ENCODE measurements at places on chromosomes 6 and 20.

DNA sequence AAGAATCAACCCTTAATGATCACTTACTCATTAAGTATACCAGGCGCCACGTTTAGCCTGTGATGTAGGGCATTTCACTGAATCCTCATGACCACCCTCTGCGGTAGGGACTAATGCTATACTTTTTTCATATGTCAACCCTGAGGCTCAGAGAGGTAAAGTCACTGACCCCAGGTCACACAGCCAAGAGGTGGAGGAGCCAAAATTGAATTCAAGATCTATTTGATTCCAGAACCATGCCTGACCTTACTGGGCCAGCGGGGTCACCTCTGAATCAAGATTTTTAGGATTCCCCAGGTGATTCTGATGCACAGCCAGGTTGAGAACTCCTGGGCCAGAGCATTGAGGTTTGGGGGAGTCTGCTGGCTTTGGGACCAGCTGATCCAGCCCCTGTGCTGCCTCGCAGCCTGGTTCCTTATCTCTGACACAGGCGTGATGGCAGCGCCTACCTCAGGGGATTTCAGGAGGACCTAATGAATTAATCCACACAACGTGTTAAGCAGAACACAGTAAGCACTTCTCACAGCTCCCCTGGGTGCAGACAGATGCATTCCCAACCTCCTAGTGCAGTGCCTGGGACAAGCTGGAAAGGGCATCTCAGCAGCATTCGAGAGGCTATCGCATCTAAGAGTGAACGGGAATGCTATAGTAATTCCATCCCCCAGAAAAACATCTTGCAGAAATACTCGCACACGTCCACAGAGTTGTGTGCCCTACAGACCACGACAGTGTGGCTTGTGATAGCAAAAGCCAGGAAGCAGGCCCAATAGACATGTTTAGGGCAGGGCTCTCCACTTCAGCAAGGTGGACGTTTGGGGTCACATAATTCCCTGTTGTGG is 101.4 kb upstream of the PTPN1 start:
- DNase-seq: no peak

DNA sequence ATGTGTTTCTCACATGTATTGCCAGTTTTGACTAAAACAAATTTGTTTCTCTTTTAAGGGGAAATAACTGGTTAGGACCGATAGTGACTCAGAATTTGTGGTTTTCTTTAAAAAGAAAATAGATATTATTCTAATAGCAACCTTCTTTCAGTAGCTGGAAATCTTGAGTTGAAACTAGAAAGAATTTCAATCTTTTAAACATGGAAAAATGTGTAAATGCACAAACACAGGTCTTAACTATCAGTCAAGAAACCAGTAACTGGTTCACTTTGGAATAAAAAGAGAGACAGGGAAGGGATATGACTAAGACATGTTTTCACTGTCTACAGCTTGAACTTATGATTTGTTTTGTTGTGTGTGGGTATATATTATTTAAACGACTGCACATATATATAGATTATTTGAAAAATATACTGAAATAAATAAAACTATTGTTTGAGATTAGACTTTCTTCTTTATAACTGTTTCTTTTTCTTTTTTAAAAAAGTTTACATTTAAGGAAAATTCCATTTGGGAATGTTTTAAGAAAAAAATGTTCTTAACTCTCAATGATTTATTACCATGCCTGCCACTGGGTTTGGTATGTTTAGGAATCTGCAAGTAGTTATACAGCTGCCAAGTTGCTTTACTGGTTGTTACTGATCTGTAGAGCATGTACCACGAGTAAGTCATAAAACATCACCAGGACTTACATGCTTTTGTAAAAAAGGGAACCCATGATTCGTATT is 753.3 kb upstream of the MARCKS start:
- DNase-seq: no peak

GRCh38 chr6:36358226-36358915 is 21.7 kb upstream of the BNIP5 start:
- DNase-seq: no peak

- DNase-seq: peak; percentile 41
Measured at GRCh38 chr20:47351643-47352331, 4.7 kb downstream of the ZMYND8 start.

- DNase-seq: peak; percentile 20
Measured at GRCh38 chr6:87832025-87832825, 130.2 kb upstream of the AKIRIN2 start.

GRCh38 chr20:51062065-51062464 is 39.2 kb upstream of the KCNG1 start:
- DNase-seq: no peak

GRCh38 chr20:63596423-63596822 is 22.4 kb upstream of the HELZ2 start:
- no peak for DNase-seq

DNA sequence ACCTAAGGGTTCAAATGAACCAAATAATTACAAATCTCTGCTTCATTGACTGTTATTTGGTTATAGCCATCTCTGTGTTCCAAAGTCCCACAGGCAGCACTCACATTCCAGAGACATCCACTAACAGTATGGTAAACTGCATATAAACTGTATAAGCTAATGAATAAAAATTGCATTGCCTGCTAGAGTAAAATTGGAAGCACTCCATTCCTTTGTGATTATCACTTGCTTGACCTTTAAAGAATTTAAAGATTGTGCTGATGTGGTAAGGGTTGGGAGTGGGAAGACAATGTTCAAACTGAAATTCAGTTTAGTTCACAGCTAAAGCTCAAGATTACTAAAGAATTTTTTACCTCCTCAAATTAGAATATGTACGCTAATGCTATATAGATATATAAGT is 31.0 kb upstream of the OSTM1 start:
- DNase-seq: no peak

DNA sequence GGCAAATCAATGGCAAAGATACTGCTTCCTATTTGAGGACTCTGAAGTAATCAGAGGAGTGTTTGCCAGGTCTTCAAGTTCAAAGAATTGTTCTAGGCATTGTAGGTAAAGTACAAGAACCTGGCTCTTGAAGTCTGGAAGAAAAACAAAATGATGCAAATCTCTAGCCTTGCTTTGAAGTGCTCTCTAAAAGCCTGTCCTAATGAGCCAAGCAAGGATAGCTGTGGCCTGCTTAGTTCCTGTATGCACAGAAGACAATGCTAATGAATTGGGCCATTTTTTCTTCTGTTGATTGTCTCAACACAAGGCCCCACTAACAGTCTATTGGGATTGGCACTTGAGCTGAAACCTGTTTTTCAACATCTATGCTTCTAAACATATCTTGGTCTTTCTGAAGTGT is 165.0 kb upstream of the POU3F2 start:
- no peak for DNase-seq

GRCh38 chr6:92507552-92507951 is 911.8 kb downstream of the EPHA7 start:
- DNase-seq: no peak

DNA sequence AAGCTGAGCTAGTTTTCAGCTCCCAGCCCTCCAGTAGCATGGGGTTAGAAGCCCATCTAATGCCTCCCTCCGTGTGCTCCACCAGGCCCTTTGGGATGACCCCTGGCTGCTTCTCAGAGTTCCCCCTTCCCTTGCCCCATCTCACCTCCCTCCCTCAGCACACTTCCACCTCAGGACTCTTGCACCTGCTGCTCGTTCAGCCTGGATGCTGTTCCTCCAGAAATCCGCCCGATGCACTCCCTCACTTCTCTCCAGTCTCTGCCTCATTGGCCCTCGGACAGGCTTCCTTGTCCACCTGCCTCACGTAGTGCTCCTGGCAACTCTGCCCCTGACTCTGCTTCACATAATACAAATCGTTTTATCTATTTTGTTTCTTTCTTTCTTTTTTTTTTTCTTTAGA is 26.8 kb downstream of the FGD2 start:
- DNase-seq: no peak

GRCh38 chr6:138406443-138406842 is 2.4 kb downstream of the HEBP2 start:
- DNase-seq: no peak

GRCh38 chr6:37570482-37571133 is 70.9 kb upstream of the CCDC167 start:
- DNase-seq: no peak

DNA sequence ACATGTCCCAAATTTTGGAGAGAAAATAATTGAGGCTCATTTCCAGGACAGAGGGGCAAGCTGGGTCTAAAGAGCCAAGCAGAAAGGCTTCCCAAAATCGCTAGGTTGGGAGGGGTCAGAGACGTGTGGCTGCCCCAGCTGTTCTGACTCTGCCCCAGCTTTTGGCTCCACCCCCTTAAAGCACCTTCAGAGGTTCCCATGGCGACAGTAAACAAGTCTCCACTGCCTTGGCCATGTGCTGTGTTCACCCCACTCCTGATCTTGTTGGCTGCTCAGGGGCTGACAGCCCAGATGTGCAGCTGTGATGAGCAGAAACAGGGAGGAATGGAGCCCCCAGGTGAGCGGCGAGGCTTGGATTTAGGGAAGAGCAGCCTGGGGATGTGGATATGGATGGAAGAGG is 72.8 kb upstream of the SPTLC3 start:
- no peak for DNase-seq

- no peak for DNase-seq
Measured at GRCh38 chr6:35026434-35027222, 114.5 kb downstream of the TCP11 start.

GRCh38 chr6:56047931-56048540 is 172.6 kb upstream of the BMP5 start:
- no peak for DNase-seq

- peak; percentile 27 for DNase-seq
Measured at GRCh38 chr6:53795702-53796450, 1.1 kb downstream of the LRRC1 start.

DNA sequence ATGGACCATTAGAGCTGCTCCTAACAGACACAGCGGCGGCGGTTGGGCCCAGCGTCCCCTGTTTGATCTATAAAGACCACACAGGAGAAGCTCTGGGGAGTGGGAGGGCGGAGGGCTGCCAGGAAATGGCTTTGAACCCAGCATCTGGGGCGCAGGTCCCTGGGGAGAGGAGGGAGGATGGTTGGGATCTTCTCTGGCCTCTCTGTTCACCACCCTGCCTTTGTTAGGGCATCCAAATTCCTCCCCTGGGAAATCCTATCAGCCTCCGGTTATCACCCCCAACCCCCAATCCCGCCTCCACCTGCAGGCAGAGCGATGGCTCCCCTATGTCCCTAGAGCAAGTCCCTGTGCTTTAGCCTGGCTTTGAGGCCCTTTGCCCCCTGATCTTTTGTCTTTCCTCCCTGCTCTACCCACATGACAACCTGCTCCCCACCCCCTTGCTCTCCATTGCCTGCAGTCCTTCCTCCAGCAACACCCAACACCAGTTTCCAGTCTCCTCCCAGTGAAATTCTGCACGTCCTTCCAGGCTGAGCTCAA is 7.1 kb downstream of the XKR7 start:
- no peak for DNase-seq

DNA sequence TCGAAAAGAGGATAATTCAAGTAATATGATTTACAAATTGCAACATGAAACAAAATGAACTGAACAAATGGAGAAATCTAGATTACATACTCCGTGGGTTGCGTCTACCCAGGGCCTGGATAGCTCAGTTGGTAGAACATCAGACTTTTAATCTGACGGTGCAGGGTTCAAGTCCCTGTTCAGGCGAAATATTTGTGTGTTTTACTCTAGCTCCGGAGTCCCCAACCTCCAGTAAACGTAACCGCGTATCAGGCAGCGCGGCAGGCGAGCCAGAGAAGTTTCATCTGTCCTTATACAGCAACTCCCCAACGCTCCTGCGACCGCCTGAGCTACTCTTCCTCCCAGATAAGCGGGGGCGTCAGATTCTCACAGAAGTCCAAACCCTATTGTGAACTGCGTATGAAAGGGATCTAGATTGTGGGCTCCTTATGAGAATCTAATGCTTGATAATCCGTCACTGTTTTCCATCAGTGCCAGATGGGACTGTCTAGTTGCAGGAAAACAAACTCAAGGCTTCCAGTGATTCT is 176.1 kb downstream of the TRIM27 start:
- DNase-seq: no peak

GRCh38 chr20:41654884-41655283 is 36.7 kb upstream of the CHD6 start:
- no peak for DNase-seq
